ENCODE measurements at places on chromosomes 7 and 10. TPM values are rescaled to one million over a fixed set of nuclear protein-coding genes. Genes with fewer than 3 reads are reported as not detected.

GRCh38 chr7:65955718-65956117, 26.3 kb downstream of the GUSB start:
- H3K27me3 ChIP-seq, result no peaks in the 10 kb centered on the region
- peaks cover 37% of the 10 kb centered on the region for H3K36me3 ChIP-seq
- no peak overlapping the region for H3K27ac ChIP-seq

DNA sequence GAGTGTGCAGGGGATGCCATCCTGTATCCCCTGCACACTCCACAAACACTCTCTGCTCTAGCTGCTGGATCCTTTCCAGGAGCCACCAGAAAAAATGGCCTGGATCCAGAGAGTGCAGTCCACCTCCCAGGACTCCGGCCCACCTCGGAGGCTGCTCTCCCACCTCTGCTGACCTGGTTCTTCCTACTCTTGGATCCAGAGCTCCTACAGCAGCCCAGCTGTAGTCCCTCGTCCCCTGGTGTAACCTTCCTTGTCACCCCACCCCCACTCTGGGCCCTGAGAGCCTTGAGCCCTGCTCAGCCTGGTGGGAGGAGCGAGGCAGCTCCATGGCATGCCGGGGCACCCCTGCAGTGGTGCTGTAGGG, 54.4 kb downstream of the GOLGA7B start:
- H3K27me3 ChIP-seq, result peaks cover 18% of the 10 kb centered on the region
- no peak for DNase-seq
- H3K27ac ChIP-seq, result no peak overlapping the region
- H3K4me3 ChIP-seq, result no peak overlapping the region
- no peaks in the 10 kb centered on the region for H3K36me3 ChIP-seq

GRCh38 chr7:26556061-26556881, 264.6 kb downstream of the SNX10 start:
- no peaks in the 10 kb centered on the region for H3K4me1 ChIP-seq
- no peaks in the 10 kb centered on the region for H3K27me3 ChIP-seq
- no peak for DNase-seq
- no peaks in the 10 kb centered on the region for H3K36me3 ChIP-seq

DNA sequence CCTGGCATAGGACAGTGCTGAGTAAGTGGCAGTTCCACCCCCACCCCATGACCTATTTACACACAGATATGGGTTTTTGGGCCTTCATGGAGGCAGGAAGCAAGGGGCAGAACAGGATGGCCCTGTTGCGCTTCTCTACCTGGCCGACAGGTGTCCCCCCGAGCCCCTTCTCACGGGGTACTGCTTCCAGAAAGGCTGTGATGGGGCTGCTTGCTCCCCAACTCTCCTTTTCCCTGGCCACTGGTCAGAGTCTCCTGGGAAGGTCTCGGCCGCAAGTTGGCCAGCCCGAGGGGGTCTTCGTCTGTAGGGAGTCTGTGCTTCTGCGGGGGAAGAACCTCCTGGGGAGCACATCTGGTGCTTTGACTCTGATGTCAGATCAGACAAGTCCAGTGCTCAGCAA, 139.8 kb upstream of the TNS3 start:
- DNase-seq, result no peak
- peaks cover 46% of the 10 kb centered on the region for H3K4me1 ChIP-seq
- no peaks in the 10 kb centered on the region for H3K36me3 ChIP-seq
- no peak overlapping the region for H3K4me3 ChIP-seq
- no peak overlapping the region for H3K27ac ChIP-seq

DNA sequence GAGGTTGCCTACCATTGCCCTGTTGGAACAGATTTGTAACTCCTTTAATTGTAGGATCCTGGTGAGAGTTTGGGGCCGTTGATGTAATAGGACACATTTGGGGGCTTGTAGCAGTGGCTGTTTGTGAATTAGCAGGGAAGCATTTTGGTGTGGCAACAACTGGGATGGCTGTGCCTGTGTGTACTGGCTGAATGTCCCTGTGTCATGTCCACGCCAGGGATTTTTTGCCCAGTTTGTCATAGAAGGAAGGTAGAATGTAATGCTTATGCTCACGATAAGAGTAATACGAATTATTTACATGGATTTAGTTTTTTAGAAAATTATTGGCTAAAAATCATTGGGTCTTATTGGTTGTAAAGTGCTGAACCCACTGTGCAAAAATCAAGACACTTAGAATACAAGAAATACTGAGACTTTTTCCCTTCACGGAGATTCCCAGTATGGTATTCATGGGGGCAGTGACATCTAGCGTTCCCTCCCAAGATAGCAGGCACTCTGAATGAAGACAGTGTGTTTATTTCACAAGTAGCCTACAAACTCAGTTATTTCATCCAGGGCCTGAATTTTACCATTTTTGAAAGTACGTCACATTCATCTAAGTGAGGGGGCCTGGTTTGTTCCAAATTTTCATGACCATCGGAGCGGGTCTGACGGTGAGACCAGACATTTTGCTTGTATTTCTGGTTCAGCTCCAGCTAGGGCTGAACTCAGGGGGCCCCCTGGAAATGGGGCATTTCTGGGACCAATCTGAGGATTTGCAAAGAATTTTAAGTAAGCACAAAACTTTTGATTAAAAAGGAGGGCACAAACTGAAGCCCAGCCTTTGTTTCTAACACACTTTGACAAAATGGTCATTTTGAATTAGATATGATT, 74.7 kb downstream of the CACNB2 start:
- no peak overlapping the region for H3K4me3 ChIP-seq
- no peaks in the 10 kb centered on the region for H3K27me3 ChIP-seq
- DNase-seq, result no peak
- no peaks in the 10 kb centered on the region for H3K36me3 ChIP-seq

GRCh38 chr7:115478426-115478825, 552.1 kb downstream of the TFEC start:
- H3K4me1 ChIP-seq, result peaks cover 17% of the 10 kb centered on the region
- peaks cover 60% of the 10 kb centered on the region for H3K27me3 ChIP-seq
- no peak for DNase-seq
- H3K4me3 ChIP-seq, result no peak overlapping the region
- no peaks in the 10 kb centered on the region for H3K36me3 ChIP-seq

DNA sequence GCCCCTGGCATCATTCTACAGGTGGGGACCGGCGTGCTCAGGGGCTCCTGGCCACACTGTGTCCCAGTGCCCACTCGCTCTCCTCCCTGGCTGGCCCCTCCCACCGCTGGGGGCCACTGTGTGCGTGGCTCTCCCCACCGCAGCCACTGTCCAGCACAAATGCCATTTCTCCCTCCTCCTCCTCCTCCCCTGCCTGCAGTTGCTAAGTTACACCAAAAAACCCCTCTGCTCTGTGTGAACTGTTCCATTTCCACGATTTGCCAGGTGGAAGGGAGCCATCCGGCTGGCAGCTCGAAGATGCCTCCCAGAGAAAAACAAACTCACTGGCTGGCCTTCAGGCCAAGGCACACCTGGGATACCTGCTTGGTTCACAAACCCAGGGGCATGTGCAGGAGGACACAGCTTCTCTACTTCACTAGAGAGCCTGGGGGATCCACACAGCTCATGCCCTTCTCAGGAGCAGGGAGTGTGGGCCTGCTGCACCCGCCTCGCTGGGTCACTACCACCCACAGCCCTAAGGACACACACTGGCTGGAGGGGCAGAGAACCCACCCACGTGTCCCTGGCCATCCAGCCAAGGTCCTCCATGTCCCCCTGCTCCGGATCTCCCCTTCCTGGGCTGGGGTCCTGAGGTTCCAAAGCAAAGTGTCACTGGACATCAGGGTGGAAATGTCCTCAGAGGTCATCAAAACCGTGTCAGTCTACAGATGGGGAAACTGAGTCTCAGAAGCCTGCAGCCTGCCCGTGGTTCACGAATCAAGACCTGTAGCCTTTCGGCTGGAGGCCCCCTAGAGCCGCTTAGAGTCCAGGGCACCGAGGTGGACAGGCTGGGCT, 1.7 kb downstream of the RASGEF1A start:
- no peak overlapping the region for H3K27ac ChIP-seq
- H3K4me1 ChIP-seq, result peaks cover 13% of the 10 kb centered on the region
- no peaks in the 10 kb centered on the region for H3K36me3 ChIP-seq

DNA sequence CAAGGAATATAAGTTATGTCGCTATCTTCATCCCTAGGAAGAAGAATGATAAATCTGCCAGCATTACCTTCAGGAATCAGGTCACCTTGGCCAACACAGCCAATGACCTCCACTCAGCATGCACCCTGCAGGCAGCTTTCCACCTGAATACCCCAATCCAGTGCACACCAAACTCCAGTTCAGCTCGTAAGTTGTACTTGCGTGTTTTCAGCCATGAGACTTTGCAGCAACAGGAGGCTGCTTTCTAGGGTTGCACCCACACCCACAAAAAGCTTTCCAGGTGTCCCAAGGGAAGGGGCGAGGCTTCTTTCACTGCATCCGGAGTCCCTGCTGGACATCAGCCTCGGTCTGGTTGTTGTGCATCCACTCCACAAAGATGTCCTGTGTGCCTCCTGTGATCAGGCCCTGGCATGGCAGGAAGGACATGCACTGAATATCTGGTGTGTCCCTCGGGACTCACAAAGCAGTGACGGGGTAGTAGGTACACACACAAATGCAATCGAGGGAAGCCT, 282.9 kb downstream of the GRID1 start:
- H3K36me3 ChIP-seq, result no peaks in the 10 kb centered on the region
- H3K27ac ChIP-seq, result no peak overlapping the region
- DNase-seq, result peak; percentile 37
- H3K4me3 ChIP-seq, result no peak overlapping the region
- no peaks in the 10 kb centered on the region for H3K27me3 ChIP-seq

DNA sequence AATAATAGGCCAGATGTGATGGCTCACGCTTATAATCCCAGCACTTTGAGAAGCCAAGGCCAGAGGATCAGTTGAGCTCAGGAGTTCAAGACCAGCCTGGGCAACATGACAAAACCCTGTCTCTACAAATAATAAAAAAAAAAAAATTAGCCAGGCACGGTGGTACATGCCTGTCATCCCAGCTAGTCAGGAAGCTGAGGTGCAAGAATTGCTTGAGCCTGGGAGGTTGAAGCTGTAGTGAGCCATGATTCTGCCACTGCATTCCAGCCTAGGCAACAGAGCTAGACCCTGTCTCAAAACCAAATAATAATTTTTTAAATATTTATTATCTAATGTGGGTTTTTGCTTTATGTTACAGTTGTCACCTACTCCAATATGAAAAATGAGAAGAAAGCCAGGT, 178.9 kb downstream of the ADK start:
- no peaks in the 10 kb centered on the region for H3K36me3 ChIP-seq
- no peaks in the 10 kb centered on the region for H3K27me3 ChIP-seq
- H3K4me3 ChIP-seq, result no peak overlapping the region
- H3K4me1 ChIP-seq, result no peaks in the 10 kb centered on the region

The SYCE1 gene
- total RNA-seq, result not detected

The LRMDA gene
- total RNA-seq, result 43.4 TPM

The SFTPA1 gene
- not detected for total RNA-seq

The HOXA7 gene
- total RNA-seq, result 3.6 TPM

The GPC2 gene
- total RNA-seq, result 5.3 TPM

The UNC5B gene
- total RNA-seq, result 9.2 TPM

The SFTPA2 gene
- total RNA-seq, result not detected
